ENCODE measurements at places on chromosomes 3 and 15.

- peak; percentile 90 for DNase-seq
These were observed 86.2 kb upstream of the PIAS1 start for GRCh38 chr15:67967871-67968431.

GRCh38 chr3:42063888-42064287 lies 27.3 kb upstream of the TRAK1 start:
- DNase-seq: no peak

DNA sequence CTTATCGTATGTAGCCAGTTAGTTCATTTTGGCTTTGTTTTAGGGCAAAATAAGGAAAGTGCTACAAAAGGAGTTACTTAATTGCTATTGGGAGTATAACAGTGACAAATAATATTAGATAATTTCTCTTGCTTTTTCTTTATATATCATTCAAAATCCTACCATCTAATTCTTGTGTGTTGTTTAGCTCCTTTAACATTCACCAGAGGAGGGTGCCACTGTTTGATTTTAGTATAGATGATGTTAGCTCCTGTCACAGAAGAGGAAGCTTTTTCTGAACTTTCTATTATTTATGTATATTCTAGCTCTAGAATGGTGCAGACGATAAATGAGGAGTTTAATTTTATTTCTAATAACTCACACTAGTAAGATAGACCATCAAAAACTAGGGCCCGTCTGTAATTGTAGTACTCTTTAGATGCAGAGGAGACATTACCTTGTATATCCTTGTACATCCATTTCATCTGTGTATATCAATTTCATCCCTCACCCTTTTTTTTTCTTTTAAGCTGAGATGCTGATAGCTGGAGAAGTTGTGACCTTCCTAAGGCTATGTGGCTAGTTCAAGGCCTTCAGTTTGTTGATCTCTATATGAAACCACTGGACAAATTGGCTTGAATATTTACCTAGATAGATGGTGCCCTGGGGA lies 3.0 kb downstream of the PPM1L start:
- DNase-seq: no peak

DNA sequence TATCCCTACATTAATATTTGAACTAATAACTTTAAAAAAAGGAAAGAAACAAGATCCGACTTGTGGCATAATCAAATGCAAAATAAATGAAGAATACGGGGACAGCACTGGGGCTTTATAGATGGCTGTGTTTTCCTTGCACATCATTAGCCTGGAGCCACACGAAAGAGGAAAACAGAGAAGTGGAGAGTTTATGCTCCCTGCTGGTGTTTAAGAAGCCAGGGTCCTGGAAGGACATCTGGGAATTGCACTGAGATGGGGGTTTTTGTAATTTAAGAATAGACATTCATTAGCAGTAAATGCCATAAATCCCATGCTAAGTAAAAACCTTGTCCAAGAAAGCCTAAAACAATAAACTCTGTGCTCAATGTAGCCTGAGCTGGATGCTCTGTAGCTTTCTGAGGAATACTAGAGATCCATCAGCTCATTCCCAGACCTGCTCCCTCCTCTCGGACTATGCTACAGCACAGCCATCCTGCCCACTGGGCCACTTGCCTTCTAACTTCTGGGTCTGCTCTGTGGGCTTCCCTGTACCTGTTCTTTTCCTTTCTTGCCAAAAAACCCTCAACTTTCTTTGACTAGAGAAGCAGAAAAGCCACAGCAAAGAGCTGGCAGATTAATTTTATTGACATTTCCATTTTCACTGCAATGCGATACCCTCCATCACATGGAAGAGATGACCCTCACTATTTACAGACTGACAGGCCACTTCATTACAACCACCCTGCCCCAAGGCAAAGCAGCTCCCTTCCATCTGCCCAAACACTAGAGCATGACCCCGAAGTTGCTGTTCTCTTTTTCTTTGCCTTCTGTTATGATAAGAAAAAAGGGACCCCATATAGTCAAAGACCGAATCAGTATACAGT lies 62.3 kb downstream of the MEIS2 start:
- DNase-seq: no peak

GRCh38 chr15:83106994-83107840 lies at the start of gene TM6SF1:
Gene TM6SF1, plus strand, starts transcription at chr15:83107645. Its CDS starts 36 bp downstream, at chr15:83107681.
- peak; percentile 64 for DNase-seq

- DNase-seq: no peak
These were observed 160.1 kb upstream of the DPH6 start for GRCh38 chr15:35705884-35706585.

- DNase-seq: no peak
These were observed 529.7 kb downstream of the EDEM1 start for GRCh38 chr3:5717254-5717653.

DNA sequence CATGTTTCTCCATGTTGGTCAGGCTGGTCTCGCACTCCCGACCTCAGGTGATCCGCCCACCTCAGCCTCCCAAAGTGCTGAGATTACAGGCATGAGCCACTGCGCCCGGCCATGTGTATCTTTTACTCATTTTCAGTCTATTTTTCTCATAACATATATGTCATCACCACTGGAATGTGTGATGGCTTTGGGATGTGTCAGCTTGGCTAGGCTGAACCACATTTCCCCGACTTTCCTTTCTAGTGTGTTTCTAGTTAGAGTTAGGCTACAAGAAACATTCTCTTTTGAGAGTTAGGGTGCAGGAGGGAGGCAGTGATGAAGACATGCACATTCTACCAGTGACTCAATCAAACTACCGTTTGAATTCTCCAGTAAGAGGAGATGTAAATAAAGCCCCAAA lies 444.9 kb upstream of the THBS1 start:
- DNase-seq: no peak

GRCh38 chr3:155876037-155876436 lies 5.6 kb downstream of the GMPS start:
- no peak for DNase-seq

DNA sequence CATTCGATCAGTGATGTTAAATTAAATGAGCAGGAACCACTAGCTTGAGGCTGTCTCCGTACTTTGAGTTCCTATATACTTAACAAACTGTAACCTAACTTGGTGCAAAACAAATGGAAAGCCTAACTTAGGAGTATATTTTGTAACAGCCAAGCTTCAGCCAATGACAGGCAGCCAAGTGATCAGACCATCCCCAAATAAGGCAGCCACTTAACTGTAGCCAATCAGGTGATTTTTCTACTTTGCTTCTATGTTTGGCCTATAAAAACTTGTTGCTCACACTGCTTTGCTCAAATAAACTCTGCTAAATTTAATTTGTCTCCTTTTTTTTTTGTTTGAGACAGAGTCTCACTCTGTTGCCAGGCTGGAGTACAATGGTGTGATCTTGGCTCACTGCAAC lies 19.3 kb upstream of the ZNF770 start:
- DNase-seq: no peak

DNA sequence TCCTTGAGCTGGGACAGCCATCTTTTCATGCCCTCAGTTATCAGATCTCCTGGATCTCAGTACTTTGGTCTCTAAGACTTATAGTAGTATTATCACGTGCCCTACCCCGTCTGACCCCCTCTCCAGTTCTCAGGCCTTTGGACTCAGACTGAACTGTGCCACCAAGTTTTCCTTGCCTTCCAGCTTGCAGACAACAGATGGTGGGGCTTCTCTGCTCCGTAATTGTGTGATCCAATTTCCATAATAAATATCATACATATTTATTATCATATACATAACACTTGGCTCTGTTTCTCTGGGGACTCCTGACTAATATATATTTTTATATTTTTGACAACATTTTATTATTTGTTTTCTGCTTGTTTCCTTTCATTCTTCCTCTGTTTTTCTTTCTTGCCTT lies 458.8 kb upstream of the SEMA6D start:
- no peak for DNase-seq

- DNase-seq: no peak
These were observed 17.6 kb downstream of the EXOSC7 start for GRCh38 chr3:44993471-44994205.

DNA sequence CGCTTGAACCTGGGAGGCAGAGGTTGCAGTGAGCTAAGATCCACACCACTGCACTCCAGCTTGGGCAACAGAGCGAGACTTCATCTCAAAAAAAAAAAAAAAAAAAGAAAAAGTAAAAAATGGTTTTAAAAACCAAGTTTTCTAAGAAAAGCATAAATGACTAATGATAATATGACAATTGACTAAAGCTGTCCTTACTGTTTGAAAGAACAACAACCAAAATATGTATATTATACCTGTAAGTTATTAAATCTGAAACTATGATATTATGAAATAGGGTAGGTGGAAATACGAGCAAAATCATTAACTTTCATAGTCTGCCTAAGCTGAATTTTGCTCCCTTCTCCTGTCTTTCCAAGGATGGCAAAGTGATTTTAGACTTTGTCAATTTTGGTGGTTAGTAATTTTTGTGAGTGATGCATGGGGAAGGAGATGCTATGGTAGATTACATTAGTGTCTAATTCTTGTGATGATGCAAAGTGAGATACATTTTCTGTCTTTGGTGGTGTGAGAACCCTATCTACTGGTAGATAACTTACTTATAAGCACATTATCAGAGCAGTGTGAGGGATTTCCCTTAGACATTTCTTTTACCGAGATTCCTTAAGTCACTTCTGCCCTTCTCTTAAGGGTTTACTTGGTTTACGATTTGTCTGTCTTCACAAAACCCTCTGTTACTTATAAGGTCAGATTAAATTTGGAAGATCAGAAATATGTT lies 10.6 kb upstream of the CHD2 start:
- no peak for DNase-seq

DNA sequence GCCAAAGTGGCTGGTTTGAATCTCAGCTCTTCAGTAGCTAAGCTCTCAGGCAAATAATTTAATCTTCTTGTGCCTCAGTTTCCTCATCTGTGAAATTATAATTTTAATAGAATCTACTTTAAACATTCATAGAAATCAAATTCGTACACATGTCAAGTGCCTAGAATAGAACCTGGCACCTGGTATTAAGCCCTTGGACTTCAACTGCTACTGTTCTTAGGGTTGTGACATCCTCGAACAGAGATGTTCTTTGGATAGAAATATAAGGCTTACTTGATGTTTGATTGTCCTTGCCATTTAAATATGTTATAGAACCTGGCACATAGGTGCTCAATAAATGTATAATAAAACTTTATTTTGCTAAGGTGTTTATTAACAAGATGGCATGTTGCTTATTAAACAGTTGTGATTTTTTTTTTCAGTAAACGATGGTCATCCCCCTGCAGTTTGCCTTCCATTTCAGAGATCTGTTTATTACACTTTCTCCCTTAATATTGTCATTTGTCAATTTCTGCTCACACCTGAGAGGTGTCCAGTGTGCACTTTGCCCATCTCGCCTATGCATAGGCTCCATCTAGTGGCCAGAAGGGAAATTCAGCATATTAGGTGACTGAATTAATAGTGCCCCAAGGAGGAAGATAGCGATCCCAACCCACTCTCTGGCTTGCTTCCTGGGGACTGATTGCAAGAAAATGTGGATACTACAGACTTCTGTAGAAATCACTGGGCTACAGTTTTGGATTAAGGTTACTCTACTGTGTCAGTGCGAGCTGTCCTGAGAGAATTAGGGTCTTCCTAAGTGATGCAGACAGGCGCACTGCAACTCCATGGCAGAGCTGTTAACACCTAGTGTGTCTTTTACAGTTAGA lies 10.7 kb downstream of the IGF1R start:
- no peak for DNase-seq

DNA sequence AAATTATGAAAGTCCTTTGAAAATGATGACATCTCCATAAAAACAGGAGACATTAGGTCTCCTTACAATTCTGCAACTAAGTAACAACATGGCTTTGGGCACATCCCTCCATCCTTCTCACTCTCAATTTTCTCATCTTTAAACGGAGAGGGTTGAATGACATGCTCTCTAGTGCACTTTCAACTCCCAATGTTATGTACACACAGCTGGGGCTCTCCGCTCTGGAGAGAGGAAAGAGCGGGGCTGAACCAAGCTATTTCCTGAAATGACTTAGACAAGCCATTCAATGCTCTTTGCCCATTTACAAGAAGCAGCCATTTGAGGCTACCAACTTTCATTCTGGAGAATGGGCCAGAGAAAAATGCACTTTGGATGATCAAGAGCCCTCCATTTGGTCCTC lies 144.2 kb upstream of the BNIP2 start:
- no peak for DNase-seq

GRCh38 chr3:71601811-71602210 lies 18.3 kb upstream of the FOXP1 start:
- DNase-seq: no peak
